ENCODE measurements at places on chromosomes 2 and 18.

DNA sequence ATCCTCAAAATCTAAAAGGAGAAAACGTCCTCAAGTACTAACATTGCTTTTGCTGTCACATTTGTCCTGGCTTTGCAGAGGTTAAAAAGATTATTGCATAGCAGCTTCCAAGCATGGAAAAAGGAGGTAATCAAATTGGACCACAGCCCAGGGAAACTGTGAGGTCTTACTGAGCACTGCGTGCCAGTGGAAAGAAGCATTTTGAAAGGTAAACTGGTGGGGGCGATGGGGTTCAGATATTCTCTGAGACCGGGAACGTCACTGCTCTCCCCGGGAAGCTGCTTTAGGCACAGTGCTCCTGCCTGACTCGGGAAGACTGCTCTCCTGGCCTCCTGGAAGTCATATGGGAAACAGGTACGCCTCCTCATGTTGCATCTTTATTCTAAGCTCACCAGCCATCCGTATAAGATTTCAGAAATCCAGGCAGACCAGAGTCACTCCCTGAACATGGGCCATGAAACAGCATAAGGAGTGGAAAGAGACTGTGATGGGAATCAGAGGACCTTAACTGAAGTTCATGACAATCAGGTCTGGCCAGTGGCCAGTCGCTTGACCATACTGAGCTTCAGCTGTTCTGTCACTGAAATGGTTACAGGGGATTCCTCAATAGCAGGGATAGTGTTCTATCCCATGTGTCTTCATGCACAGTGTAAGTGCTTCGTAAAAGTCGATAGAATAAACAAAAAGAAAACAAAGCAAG, 284.1 kb downstream of the TRIB2 start:
- no peak for DNase-seq

DNA sequence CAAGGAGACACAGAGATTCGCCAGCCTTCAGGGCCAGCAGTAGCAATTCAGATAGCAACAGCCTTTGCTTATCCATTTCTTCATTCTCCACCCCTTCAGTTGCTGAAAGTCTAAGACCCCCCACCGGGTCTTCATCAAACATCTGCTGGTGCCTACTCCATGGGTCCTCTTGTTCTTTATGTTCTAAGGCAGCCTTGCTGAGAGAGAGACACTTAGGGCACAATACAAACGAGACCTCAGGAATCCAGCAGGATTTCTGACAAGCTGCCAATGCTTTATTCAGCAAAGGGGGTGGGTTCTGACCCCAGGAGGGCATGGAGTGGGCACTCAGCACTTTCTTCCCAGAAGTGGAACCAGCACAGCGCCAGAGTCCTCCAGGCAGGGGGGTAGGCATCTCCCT, 36.2 kb upstream of the CNGA3 start:
- no peak for DNase-seq

DNA sequence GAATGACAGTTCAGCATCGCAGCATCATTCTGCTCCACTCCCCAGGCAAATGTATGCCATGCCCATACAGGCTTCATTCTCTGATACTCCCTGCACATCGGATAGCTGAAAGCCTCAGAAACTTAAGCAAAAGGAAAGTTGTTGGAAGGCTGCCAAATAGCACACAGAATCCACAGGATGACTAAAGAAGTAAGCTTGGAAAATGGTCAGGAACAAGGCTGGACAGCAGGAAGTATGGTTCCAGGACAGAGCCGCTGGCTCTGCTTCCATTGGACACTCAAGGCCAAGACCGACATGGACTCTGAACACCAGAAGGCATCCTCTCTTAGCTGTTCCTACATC, 256.5 kb downstream of the CDH20 start:
- peak; percentile 38 for DNase-seq

DNA sequence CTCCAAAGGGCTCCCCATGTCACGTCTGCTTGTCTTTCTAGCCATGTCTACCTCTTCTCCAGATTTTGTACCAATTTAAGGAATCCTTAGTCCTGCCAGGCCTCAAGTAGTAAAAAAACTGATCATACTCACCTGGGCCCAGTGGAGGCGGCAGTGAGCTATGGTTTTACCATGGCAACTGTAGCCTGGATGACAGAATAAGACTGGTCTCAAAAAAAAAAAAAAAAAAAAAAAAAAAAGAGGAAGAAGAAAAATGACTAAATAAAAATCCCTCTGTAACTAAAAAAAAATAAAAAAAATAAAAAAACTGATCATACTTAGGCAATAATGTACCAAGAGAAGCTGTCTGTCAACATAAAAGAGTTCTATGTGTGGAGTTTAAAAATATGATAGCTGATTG, 221.6 kb downstream of the NR4A2 start:
- DNase-seq = no peak

- DNase-seq = no peak
Observed at GRCh38 chr2:207093234-207093633, 72.5 kb downstream of the KLF7 start.

DNA sequence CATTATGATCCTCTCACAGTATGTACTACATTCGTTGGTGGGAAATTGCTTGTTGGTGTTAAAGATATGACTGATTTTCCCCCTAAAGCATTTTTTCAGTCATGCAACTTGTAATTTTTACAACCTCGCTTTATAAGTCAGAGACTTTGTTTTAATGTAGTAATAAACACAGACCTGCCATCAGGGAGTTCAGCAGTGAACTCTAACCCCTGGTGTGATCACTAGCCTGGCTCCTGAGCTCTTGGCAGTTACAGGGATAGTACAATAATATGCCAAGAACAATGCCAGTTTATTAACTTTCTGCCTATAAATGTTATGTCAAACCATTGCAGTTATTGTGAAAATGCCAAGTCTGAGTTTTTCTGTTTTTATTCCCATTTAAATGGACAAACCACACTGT, 93.8 kb downstream of the EDAR start:
- DNase-seq = no peak

- peak; percentile 87 for DNase-seq
Observed at GRCh38 chr2:23384551-23385343, at the start of gene KLHL29. Gene KLHL29 (plus strand): TSS chr2:23385179. CDS start chr2:23562197, 177,018 bp downstream.

DNA sequence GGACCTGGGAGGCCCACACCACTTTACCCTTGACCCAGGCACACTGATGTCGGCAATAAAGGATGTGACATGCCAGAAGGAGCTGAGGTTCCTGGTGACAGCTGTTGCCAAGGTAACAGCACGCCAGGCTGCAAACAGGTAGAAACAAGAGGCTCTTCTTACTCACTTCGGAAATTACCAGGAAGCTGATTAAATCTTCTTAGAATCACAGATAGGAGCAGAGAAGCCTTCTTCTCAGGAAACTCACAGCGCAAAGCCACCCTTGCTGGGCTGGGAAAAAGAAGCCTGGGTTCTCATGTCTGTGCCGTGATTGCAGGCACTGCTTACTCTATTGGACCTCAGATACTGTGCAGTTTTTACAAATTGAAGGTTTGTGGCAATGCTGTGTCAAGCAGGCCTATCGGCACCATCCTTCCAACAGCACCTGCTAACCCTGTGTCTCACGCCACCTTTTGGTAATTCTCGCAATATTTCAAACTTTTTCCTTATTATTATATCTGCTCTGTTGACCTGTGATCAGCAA, 61.0 kb upstream of the TAF1B start:
- no peak for DNase-seq

DNA sequence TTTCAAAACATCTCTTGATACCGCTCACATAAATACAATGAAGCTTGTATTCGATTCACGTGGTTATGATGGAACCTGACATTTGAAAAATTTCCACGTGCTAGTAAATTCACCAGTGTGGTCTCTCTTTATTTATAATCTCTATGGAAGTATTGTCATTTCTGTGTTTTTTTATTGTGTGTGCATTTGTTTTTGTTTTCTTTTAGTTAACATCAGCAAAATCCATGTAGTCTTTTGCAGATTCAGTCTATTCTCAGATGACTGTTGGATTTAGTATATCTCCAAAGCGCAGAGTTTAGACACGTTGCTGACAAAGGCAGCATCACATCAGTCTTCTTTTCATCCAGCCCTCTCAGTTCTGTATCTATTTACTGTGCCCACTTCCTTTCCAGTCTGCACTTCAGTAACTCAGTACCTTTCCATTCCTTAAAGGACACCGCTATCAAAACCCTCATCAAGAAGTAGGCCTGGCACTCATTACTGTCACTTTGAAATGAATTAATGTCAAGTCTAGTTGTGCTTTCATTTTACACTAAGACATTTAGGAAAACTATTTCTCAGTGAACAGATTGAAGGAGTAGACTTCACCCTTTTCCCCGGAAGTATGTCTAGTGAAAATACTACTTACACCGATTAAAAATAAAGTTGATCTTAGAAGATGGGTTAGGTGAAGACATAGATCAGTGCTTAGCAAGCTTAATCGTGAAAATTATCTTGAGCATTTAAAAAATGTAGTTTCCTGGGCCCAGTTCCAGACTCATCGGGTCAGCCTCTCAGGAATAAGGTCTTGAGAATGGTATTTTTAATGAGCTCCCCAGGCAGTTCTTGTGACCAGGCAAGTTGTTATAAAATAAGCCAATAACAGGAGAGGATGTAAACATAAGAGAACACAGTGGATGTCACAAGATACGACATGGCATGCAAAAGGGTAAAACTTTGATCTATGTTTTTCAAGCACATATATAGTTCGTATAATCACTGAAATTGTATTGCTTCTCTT, 506.8 kb upstream of the ZEB2 start:
- DNase-seq = no peak
